ENCODE measurements at places on chromosomes 16 and 17.

DNA sequence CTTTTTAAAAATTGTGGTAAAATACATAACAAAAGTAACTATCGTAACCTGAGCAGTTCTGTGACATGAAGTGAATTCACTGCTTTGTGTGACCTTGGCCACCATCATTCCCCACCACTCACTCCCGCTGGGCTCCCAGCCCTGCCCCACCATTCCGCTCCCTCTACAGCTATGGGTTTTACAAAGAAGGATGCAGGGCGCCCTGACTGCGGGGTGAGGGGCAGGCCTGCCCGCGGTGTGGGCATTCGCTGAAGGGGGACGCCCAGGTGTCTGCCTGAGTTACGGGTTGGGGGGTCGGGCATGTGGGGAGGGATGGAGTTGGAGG, at the start of gene CEMP1:
TSS of gene CEMP1 (minus strand) at position 38 of the 325 bp plus-strand sequence. CDS start 335 bp downstream, outside the sequence.
- DNase-seq, result no peak

DNA sequence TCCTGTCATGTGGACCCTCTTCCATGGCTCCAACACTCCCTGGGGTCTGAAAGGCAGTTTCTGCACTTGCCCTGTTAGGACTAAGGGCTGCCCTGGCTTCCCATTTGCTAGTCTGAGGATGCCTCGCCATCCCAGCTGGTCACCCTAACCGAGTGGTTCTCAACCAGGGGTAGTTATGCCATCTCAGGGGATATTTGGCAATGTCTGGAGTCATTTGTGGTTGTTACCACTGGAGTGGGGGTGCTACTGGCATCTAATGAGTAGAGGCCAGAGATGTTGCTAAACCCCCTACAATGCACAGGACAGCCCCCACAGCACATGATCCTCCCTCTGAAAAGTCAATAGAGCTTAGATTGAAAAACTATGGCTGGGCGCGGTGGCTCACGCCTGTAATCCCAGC, 26.9 kb upstream of the CDH1 start:
- no peak for DNase-seq

DNA sequence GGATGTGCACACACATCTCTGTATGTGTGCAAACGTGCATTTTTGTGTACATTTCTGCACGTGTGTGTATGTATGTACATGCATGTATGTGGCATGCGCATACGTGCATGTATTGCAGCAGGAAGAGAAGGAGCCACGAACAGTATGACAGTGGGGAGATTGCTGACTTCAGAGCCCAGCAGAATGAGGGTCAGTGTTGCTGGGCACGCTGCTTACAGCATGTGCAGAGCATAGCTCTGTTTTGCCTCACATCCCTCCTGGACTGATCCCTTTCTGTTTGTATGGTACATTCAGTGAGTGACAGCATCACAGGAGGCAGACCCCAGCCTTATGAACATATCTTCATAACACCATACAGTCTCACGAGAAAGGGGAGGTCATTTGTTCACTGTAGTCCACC, 934.0 kb upstream of the EEF2KMT start:
- DNase-seq, result no peak

- DNase-seq, result no peak
Observed at GRCh38 chr16:61797296-61797795, 238.9 kb downstream of the CDH8 start.

DNA sequence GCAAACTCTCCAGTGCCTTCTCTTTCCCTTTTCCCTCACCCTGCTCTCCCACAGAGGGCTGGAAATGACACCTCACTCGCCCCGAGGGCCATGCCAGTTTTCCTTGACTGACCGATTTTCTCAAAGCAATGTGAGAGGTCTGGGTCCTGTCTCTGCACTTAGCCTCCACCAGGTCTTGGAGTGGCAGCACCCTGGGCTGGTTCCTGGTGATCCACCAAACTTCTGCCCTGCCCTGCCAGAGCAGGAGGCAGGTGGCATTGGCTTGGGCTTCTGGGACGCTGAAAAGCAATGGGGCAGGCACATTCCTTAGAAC, 97.5 kb downstream of the RAB11FIP4 start:
- DNase-seq, result no peak

GRCh38 chr16:4623593-4623992, 1.0 kb upstream of the MGRN1 start:
- DNase-seq, result no peak

DNA sequence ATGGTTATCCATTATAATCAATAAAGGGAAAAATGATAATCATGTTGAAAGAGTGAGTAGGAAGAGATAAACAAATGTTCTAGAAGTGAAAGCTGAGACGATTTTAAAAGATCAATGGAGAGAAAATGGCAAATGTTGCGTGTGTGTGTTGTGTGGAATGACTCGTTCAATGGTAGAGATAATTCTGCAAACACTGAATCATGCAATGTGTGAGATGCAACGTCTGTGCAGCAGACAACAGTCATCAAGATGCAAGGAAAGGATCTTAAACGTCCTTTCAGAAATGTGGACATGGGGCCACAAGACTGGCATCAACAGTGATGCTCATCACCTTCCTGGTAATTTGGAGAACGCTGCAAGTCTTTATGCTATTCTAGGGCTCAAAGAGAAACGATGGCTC, 124.4 kb downstream of the CDYL2 start:
- DNase-seq, result no peak

- DNase-seq, result no peak
Observed at GRCh38 chr17:48330421-48330820, 99.6 kb downstream of the SKAP1 start.

DNA sequence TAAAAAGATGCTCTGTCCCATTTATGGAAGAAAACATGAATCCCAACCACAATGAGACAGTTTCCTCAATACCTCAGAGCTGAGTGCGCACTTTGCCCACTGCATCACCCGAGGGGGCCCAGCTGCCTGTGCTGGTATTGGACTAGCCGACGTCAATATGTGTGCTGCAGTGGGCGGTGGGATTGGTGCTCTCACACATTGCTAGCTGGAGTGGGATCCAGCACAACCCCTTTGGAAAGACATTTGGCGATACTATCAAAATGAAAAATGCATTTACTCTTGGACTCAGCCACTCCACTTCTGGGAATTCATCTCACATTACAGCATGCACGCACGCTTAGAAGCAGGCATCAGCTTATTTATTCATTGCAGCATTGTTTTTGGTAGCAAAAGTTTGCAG, 289.2 kb upstream of the FOXF1 start:
- DNase-seq, result no peak

GRCh38 chr16:22386976-22387375, 12.6 kb upstream of the CDR2 start:
- DNase-seq, result no peak

DNA sequence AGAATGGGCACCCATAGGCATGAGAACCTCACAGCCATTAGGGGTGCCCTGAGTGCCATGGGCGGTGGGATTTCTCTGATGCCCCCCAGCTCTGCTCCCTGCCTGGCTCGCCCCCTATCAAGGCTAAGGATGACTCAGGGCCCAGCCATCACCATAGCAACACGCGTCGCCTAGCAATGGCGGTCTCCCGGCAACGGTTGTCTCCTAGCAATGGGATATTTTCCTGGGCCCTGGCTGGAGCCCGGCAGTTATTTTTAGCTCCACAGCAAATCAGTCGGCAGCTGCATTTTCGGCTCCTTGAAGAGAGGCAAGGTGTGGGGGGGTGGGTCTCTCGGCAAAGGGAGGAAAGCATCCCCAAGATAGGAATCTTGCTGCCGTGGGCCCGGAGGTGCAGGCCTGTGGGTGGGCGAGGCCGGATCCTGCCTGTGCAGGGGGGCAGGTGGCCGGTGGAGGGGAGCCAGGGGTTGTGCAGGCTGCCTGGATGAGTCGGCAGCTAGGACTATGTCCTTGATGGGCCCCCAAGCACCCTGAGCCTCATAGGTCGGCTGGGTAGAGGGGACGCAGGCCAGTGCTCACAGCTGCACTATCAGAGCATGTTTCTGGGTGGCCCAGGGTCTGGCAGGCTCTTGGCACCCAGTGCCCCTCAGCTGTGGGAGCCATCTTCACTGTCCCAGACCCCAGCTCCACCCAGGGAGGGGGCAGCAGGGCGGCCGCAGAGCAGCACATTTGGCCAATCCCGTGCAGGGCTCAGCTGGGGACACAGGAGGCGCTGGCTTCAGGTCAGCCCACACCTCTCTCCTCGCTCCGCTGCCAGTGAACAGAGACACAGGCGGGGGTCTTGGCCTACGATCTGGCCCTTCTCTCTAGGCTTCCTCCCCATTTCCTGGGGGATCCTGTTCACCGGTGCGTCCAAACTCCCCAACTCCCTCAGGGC, 4.2 kb upstream of the FBXL16 start:
- no peak for DNase-seq

DNA sequence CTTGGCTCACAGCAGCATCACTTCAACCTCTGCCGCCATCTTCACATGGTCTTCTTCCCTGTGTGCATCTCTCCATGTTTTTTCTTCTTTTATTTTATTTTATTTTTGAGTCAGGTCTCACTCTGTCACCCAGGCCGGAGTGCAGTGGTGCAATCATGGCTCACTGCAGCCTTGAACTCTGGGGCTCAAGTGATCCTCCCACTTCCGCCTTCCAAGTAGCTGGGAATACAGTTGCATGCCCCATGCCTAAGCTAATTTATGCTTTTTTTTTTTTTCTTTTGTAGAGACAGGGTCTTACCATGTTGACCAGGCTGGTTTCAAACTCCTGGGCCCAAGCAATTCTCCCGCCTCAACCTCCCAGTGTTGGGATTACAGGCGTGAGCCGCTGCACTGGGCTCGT, 1.9 kb downstream of the NUDT7 start:
- DNase-seq, result no peak

- no peak for DNase-seq
Observed at GRCh38 chr16:31365131-31365865, 10.3 kb downstream of the ITGAX start.

DNA sequence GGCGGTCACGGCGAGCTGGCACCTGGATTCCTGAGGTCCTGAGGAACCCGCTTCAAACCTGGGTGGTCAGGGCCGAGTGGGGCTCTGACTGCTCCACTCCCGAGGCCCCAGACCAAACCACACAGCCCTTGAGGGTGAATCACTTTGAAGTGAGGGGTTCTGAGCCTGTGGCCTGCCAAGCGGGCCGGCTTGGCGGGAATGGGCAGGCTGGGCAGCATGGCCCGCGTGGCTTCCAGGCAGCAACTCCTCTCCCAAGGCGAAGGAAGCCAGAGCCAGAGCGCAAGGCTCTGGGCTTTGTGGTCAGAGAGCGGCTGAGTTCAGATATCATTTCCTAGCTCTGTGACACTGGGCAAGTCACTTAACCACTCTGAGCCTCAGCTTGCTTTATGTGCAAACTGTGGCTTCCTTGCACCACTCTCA, 42.7 kb downstream of the CMIP start:
- DNase-seq, result no peak

DNA sequence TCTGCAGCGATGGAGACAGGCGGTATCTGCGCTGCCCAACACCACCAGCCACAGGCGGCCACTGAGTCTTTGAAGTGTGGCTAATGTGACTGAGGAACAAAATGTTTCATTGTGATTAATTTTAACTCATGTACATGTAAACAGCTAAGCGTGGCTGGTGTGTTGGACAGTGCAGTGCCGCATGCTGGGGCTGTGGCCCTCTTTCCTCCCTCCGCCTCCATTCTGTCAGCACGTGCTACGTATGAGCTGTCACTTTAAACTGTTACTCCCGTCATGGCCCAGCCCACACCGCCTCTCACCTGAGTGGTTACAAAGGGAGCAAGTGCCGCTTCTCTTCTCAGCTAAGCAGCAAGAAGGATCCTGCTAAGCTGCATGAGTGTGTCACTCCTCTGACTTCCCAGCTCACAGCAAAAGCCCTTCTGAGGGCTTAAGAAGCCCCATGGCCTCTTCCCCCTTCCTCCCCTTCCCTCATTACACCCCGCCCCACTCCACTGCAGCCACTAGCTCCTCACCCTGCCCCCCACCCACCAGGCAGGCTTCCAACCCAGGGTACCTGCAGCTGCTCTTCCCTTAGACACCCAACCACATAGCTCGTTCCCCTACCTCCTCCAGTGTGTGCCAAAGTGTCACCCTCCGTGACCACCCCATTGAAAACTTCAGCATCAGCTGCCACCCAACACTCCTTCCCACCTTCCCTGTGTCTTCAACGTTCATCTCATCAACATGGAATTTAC, 15.0 kb downstream of the HASPIN start:
- DNase-seq, result no peak

- DNase-seq, result no peak
Observed at GRCh38 chr16:79380995-79381602, 219.4 kb downstream of the MAF start.

DNA sequence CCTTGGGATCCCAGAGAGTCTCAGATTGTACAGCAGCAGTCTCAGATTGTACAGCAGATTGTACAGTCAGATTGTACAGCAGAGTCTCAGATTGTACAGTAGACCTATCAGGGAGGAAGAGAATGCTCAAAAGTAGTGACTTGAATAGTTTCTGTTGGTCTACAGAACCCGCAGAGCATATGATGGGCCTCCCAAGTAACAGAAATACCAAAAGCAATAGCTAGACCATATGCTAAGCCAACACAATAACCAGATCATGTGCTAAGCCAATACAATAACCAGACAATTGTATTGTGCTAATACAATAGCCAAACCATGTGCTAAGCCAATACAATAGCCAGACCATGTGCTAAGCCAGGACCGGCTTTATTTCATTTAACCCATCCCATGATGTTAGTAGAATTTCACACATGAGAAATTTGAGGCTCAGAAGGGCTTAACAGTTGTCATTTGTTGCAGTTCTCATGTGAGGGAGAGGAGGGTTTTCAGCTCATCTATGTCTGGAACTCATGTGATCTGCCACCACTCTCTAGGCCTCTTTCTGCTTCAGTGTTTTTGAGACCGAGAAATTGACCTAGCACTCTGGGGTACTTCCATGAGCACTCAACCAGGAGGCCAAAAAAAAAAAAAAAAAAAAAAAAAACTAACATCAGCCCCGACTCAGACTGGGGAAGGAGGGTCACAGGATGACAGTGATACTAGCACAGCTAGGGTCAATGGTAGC, 144.0 kb downstream of the SOX9 start:
- no peak for DNase-seq

DNA sequence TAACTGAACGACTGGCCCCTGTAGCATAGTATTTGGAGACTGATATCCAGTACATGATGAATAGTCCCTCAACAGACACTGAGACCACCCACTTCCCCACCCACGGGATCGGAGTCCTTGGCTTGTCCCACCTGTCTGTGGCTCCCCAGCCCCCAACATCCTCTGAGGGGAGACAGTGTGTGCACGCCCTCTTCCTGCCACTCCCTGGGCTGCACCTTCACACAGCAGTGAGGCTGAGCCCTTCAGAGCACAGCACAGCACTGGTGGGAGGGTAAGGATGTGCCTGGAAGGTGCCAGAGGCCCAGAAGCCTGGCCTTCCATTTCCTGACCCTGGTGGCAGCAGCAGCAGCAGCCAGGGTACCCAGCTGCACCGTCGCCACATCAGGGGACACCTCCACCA, 11.0 kb downstream of the DNASE1 start:
- DNase-seq, result no peak
